NCI-H2171 treated with DMSO at 0.1 percent for 48 hours (cell line): ENCODE measurements at places on chromosomes 11 and 22.
A peak's percentile ranks its signal among the peaks of the same experiment; 100 is the strongest.

DNA sequence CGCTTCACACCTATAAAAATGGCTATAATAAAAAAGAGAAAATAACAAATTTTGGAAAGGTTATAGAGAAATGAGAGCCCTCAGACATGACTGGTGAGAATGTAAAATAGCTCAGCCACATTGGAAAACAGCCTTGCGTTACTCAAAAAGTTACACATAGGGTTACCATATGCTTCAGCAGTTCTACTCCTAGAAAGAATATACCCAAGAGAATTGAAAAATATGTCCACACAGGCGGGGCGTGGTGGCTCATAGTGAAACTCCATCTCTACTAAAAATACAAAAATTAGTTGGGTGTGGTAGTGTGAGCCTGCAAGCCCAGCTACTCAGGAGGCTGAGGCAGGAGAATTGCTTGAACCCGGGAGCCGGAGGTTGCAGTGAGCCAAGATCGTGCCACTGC lies 7.6 kb upstream of the JHY start:
- DNase-seq: peak; percentile 36

GRCh38 chr11:17699147-17700114 lies 19.9 kb upstream of the MYOD1 start:
- DNase-seq: no peak

GRCh38 chr11:65315866-65316226 lies 1.2 kb downstream of the CDC42EP2 start:
- no peak for DNase-seq

DNA sequence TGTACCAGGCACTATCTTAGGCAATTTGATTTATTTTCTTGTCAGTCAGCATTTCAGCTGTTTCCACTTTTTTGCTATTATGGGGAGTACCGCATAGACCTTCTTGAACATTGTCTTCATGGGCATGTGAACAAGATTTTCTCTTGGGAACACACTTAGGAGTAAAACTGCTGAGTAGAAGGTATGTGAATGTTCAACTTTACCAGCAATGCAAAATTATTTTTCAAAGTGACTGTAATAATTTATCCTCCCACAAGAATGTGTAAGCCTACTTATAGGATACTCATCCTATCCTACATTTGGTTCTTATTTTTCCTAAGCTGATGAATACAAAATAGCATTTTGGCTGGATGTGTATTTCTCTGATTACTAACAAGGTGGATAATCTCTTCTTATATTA lies 132.0 kb upstream of the NAV2 start:
- no peak for DNase-seq

DNA sequence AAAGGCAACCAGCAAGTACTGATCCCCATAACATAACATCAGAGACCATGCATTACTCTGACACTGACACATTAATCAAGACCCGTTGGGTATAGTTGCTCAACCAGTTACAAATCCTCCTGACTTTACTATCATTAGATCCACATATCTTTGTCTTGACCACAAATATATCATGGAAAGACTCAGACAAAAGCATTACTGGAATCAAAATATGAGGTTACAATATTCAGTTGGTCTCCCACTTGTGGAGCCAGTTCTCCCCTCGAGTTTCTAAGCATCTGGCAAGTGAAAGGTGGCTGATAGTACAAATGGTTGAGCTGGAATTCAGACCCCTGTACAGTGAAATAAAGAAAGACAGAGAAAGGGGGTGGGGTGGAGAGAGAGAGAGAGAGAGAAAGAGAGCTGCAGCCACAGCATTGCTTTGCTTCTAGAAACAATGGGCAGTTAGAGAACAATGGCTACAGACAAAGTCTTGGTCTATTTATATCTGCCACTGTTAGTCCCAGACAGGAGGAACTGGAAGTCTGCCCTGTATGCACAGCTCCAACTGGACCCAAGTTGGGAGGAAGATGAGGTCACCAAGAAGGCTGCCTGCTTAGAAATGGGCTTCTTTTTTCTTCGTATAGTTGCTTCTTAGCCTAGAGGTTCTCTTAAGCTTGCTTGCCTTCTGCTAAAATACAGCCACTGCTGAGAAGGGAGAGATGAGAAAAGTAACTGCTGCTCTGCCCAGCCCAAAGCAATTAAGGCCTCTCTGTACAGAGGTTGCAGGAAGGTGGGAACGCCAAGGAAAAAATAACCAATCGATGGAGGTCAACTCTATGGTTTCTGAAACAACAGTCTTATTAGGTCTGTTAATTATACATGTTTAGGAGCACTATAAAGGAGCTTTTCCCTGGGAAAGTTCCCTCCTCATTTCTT lies 85.5 kb downstream of the ETS1 start:
- no peak for DNase-seq

GRCh38 chr11:57240757-57241156 lies 3.7 kb upstream of the APLNR start:
- peak; percentile 16 for DNase-seq

- DNase-seq: no peak
These were observed 1.8 kb downstream of the UBQLN3 start for GRCh38 chr11:5507933-5508305.

- DNase-seq: no peak
These were observed at the start of gene OR51T1 for GRCh38 chr11:4881860-4882500. Gene OR51T1 (plus strand): TSS chr11:4881900. CDS start chr11:4881900, 0 bp downstream.

- no peak for DNase-seq
These were observed 48.2 kb downstream of the UBASH3B start for GRCh38 chr11:122703541-122704272.

DNA sequence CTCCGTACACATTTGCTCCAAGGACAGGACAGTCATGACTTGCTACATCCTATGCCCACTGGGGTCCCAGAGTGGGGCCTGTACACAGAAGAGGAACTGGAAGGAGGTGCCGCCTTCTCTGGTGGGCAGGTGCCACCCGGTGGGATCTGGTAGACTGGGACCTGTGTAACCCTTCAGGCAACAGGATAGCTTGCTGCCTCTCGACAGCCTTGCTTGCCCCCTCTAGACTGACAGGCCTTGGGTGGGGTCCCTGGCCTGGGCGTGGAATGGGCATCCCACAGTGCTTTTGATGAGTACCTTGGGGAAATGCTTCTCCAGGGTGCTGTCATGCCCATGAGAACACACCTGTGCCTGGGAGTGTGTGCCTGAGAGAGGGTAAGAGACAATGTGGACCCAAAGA lies 15.8 kb downstream of the SHANK3 start:
- no peak for DNase-seq

DNA sequence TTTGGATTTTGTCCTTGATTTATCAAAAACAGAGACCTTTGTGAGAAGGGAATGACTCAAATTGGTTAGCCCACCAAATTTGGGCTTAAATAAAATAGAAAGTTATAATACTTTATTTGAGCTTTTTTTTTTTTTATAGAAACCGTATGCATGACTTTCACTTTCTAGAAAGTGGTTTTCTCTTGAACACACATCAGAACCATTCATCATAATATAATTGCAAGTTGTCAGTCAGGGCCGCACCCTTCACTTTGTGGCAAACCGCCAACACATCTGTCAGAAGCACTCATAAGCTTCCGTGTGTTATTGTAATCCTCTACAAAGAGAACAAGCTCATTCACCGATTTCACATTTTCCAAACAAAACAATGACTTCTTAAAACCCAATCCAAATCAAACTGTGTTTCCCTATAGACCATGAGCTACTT lies 76.1 kb downstream of the SOX6 start:
- DNase-seq: peak; percentile 56

DNA sequence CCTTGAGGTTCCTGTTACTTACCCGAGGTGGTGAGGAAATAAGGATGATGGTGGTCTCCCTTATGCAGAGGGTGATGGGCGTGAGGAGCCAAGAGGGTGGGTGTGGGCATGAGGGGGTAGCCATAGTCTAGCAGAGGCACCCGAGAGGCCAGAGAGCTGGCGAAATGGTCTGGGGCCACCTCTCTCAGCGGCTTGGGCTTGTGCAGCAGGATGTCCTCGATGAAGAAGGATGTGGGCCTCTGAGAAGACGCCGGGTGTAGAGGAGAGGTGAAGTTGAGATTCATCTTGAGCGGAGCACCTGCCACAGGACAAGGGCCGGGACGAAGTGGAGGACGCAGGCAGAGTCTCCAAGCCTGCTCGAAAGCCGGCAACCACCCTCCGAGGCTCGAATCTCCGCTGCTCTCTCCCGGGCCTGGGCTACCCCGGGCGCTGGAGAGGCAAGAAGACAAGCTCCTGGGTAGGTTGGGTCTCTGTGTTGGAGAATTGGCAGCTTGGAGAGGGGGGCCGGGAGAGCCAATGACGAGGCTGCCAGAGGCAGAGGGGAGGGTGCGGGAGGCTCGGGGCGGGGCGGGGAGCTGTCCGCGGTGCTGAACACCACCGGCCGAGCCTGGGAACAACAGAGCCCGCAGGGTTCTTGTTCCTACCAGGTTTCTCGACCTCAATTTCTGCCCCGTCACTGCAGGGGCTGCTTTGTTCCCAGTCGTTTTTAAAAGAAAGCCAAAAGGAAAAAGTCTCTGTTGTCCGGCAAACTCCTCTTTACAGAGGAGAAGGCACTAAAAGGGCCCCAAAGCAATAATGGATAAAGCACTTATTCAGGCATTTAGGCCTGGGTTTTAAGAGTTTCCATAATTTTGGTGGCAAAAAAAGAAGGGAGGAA lies at the start of gene BSX:
TSS of gene BSX (minus strand) at position 447 of the 877 bp plus-strand sequence. CDS start at position 284, 163 bp downstream.
- no peak for DNase-seq

GRCh38 chr11:9512370-9513019 lies 51.7 kb downstream of the ZNF143 start:
- DNase-seq: no peak

DNA sequence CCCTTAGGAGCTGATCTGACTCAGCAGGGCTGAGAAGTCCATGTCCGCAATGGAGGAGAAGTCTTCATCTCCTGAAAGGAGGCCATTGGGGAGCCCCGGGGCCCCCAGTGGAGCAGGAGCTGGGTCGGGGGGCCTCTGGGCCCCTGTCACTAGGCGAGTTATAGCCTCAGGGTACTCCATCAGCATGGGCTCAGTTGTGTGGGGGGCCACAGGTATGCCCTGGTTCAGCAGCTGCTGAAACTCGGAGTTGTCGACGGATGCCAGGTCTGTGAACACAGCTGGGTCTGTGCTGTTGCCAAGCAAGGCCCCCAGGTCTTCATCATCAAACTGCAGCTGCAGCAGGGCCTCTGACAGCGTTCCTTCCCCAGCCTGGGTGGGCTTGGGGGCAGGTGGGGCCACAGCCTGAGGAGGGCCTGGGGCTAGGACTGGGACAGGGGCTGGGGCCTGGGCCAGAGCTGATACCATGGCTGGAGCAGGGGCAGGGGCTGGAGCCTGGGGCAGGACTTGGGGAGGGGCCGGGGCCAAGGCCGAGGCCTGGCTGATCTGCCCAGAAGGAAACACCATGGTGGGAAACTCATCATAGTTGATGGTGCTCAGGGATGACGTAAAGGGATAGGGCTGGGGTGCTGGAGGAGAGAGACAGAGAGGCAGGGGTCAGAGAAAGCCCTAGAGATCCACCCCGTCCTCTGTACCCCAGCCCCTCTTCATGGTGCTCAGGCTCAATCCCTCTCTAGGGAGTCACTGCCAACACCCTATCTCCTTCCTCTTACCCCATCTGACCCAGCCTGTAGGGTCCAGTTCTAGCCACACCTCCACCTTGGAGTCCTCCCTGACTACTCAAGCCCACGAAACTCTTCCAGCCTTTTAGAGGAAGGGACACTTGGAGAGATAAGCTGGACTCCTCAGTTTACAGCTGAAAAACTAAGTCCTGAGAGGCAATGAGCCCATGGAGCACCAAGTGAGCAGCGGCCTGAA lies 8.1 kb downstream of the RELA start:
- no peak for DNase-seq

DNA sequence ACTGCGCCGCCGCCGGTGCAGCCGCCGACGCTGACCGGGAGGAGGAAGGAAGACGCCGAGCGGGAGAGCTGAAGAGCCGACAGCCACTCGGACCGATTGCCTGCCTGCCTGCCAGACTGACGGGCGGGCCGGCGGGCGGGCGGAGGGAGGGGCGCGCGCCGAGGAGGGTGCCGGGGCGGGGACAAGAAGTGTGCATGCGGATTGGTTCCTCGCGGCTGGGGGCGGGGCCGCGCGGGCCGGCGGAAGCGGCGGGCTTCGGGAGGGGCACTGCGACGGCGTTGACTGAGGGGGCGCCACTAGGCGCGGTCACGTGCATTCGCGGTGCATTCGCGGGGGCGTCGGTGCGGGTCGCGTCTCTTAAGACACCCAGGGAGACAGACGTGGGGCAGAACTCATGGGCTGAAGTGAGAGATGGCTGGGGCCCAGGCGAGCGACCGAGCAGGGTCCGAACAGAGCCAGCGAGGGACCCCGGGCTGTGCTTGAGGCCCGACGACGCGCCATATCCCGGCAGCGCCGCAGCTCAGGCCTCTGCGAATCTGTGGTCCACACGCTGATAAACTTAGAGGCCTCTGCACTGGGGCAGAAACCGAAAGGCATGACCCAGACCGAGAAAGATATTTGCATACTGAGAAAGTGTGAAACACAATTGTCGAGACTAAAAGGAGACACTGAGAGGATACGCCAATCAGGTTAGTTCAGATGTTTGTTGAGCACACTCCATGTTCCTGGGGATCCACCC lies at the start of gene MAPK1:
TSS of gene MAPK1 (minus strand) at position 118 of the 739 bp plus-strand sequence. CDS start 205 bp downstream, outside the sequence.
- DNase-seq: peak; percentile 89

DNA sequence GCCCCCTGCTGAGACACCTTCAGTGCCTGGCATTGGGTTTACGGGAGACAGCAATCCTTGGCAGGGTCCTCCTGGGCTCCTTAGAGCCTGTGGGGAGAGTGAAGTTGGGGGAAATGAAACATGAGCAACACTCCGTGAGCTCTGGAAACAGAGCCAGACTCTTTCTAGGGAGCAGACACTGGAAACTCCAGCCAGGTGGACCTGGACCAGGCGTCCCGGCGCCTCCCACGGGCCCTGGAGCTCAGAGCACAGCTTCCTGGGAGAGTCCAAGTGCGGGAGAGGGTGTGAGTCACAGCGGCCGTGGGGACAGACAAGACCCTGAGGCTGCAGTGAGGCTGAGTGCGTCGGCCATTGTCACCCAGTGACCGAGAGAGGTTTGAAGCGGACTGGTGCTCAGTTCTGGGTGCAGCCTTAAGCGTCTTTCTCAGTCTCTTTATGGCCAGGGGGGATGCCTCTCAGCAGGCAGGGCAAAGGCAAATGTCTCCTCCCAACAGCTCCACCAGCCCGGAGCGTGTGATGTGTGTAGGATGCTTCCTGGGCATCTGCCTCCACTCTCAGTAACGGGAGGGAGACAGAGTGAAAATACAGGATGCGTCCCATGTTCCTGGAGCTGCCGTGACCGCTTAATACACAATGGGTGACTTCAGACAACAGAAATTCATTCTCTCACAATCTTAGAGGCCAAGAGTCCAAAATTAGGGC lies 399.2 kb downstream of the SHANK2 start:
- DNase-seq: no peak

DNA sequence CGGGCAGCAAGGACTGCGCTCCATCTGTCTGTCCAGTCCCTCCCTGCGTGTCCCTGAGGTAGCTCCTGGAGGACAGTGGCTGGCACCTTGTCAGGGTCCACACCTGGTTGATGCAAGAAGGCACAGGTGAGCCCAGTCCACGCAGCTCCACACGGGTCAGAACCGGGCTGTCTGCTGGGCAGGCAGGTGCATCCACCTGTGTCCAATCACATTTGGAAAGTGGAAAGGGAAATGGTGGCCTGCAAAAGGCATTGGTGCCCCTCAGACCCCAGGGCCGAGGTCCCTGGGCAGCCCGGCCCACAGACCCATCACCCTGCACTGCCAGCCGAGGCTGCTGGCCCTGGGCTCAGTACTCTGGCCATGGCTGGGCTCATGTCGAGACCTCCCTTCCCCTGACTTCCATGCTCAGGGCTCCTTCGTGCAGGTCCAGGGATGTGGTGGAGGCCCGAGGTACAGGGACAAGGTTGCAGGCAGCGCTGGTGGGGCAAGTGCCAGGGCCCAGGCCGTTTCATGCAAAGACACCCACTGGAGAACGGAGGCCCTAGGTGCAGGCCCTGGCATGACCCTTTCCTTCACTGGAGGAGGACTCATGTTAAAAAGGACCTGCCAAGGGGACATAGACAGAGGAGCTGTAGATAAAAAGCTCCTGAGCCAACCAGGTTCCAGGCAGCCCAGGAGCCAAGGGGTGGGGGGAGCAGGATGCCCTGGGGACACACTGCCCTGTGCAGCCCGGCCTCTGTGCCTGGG lies 38.9 kb upstream of the TH start:
- no peak for DNase-seq
